NCI-H524 (cell line): ENCODE measurements at places on chromosomes 11 and 22.

DNA sequence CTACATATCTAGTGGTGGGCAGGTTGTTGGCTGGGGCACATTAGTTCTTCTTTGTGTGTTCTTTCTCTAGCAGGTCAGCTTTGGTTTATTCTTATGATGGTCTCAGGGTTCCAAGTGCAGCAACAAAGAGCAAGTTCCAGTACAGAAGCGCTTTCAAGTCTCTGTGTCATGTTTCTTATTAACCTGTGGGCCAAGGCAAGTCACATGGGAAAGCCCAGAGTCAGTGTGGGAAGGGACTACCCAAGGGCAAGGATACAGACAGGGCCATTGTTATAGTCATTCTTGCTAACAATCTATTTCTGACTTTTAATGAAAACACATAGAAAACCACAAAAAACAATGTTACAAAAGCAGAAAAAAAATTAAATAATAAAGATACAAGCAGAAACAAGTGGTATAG is 754.6 kb downstream of the TBC1D22A start:
- no peak for DNase-seq

DNA sequence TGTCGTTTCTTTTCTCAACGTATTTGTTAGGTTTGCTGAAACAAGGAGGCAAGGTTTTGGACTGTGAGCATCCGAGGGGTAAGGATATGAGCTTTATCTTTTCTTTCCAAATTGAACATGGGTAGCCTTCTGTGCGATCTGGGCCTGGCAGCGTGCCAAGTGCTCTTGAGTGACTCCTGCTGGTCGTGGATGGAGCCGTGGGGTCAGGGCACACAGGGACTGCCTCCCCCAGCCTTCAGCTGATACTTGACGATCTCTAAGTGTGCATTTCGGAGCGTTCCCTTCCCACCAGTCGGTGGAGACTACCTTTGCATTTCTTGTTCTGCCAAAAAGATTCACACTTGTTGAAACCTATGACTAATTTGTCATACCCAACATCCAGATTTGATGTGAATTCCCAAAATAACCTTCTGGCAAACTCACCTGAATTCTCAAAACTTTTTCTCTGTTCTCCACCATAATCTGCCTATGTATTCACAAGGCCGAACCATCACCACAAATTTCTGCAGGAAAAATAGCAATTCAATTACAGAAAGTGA is 40.1 kb upstream of the CLMP start:
- DNase-seq: peak; percentile 14

GRCh38 chr11:124867700-124868099 is 2.5 kb downstream of the ROBO3 start:
- DNase-seq: peak; percentile 69

GRCh38 chr22:31447337-31447736 is 42.3 kb downstream of the EIF4ENIF1 start:
- DNase-seq: no peak

- DNase-seq: peak; percentile 98
Observed at GRCh38 chr11:61495801-61496601, 12.5 kb upstream of the LRRC10B start.

GRCh38 chr11:126499131-126499752 is 143.8 kb downstream of the ST3GAL4 start:
- DNase-seq: no peak
